ENCODE measurements at places on chromosomes 12 and 14.

DNA sequence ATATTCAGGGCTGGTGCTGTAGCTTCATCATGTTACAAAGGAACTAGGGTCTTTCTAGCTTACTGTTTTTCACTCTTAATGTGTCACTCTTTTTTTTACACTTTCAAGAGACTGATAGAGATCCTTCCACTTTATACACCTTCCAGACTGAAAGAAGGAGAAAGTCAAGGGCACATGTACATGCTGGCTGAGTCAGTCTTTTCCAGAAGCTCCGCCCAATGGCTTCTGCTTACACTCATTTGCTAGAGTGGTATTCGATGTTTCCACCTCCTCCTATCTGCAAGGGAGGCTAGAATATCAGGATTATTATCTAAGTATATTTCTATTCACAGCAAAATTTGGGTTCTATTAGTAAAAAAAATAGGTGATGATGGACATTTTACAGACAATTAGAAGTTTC is 325.8 kb upstream of the OR4E1 start:
- DNase-seq, result no peak

DNA sequence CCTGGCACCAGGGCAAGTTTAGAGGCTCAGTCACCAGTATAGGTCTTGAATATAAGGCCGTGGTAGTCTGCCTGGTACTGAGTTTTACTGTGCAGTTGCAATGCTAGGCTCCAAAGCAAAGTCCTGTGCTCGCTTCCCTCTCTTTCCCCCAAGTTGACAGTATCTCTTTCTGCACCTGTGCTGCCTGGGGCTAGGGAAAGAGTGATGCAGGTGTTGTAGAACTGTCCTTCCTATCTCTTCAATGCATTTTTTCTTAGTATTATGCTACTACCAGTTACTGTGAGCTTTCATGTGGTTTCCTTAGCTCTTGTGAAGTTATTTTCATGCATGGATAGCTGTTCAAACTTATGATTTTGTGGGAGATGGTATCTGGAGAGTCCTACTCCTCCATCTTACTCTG is 359.2 kb downstream of the SYT1 start:
- DNase-seq, result peak; percentile 70

GRCh38 chr14:66508547-66508845 is 549 bp downstream of the GPHN start:
- DNase-seq, result no peak

GRCh38 chr12:110246636-110247339 is 34.3 kb upstream of the ATP2A2 start:
- no peak for DNase-seq

DNA sequence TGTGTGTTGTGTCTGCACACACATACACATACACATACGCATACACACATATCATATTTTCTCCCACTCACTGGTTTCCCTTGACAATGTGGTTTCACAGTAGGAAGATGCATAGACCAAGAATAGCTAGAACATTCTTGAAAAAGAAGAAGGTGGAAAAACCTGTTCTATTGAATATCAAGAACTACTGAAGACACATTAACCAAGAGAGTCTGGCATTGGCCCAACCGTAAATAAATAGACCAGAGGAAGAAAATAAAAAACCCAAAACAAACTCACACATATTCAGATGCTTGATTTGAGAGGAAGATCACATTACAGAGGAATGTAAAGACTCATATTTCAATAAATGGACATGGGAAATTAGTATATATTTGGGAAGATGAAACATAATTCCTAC is 311.3 kb downstream of the FOXG1 start:
- no peak for DNase-seq

DNA sequence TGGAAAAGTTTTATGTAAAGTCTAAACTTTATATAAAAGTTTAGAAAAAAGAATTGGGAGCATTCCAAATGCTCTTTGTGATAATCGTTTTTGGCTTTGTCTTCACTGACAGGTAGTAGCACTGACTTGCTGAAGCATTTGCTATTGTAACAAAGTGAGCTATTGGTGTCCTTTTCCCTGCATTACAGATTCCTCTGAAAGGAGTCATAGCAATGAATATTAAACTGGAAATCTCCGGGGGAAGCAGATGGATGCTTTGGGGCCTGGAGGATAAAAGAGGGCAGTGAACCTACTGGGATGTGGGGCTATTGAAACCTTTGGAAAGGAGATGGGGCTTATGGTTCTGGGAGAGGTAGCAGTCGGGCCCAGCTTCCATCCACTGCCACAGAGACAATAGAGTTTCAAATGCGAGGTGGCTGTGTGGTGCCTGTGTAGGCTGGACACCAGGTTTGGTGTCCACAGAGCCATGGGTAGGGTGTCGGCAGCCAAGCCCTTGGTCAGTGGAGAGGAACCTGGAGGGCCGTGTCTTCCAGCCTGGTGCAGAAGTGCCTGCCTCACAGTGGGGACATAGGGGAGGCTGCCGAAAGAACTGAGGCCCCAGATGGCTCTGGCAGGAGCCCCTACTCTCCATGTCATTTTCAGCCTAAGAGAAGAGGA is 10.1 kb downstream of the GSG1 start:
- no peak for DNase-seq

DNA sequence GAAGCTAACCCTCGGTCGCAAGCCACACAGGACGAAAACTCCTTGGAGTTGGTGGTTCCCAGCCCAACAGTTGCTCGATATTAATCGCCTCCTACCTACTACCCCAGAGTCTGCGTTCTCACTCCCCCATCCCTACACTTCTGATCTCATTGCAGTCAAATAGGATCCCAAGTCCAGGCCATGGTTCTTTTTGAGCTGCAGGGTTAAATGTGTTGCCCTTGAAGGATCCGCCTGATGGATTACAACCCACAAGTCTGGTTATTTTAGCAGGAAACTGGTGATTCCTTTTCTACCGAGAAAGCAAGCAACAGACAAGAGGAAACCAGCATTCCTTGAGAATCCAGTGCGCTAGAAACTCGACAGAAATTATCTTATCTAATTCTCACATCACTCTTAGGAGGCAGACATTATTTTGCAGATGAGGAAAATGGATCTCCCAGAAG is 785 bp upstream of the NIN start:
- no peak for DNase-seq

DNA sequence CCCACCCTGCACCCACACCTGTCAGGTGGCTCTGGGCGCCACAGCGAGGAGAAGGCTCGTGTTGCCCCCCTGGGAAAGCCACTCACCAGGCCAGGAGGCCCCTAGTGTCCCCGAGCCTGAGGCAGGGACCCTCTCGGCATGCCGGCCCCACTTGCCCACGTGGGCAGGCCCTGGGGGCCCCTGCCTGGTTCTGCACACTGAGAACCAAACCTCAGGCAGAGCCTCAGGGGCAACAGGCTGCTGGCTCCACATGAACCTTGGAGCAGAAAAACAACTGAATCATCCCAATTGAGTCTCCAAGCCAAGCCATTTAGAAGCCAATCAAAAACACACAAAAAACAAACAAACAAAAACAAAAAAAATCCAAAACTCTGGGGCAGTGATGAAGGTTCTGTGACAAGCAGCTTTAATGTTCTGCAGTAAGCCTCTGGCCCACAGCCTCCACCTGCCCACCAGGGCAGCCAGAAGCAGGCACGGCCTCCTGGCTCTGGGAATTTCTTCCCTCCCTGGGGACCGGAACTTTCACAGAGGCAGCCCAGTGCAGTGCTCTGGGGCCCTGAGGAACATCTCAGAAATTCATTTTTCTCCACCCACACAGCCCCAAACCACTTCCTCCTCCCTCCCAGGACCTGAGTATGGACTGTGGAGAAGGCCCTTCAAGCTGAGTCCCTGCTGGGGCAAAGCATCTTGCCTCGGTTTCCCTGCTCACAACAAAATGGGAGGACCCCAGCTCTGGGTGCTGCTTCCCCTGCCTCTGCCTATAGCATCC is 90.2 kb downstream of the CHGA start:
- no peak for DNase-seq

DNA sequence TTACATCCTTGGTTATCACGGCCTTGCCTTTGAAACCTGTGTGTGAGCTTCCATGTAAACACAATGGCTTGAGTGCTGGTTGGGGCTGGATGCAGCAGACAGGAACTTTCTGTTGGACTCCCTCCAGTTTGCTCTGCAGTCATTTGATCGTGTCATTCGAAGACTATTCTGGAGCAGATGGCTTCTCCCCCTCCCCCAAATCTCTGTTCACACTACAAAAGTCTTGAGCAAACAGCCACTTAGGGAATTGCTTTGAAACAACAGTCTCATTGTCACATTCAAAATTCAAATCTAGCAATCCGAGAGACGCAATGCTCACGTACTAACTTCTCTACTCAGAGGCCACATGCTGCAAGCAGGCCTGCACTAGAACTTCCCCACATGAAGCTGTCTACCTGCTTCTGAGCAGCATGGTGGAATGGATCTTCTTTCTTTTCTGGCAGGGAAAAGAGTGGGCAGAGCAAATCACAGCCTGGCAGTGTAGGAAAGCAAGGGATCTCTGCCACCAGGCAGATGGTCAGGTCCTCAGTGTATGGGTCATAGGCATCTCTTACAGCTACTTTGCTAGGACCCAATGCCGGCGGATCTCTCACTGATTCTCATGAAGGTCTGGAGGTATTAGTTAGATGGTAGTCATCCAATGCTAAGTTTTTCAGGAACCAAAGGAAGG is 214.2 kb downstream of the PPM1H start:
- no peak for DNase-seq

DNA sequence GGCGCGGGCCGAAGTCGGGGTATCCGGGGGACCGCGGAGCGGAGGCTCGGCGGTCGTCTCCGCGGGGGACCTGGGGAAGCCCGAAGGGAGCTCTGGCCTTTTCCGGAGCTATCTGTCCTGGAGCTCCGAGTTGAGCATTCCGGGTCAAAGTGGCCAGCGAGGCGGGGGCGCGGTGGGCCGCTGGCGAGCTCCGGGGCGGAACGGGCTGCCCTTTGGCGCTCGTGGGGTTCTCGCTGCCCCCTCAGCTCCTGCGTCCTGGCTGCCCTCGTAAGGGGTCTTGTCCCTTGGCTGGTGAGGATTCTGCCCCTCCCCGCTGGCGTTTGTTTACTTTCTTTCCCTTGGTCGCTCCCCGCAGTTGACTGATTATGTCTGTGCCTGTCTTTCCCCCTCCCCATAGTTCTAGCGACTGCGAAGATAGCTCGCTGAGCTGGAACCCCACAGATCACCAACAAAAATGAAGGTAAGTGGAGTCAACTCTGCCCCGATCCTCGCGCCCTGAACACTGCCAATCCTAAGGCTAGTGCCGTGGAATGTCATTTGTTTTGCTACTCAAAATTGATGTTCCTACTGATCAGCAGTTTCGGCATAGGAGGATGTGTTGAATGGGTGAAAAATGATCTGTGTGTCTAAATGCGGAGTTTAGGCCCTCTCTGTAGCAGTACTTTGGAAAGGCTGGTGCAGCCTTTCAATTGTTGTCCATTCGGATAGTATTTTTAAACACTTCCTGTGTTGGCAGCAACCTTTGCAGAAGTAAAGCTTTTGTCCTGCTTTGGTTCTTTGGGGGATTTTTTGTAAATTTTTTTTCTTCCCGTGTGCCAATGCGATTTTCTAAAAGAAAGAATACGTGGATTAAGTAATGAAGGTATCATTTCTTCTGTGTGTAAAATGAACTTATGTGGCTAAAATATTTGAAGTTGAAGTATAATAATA is 1.3 kb downstream of the ARID4A start:
- DNase-seq, result peak; percentile 28

DNA sequence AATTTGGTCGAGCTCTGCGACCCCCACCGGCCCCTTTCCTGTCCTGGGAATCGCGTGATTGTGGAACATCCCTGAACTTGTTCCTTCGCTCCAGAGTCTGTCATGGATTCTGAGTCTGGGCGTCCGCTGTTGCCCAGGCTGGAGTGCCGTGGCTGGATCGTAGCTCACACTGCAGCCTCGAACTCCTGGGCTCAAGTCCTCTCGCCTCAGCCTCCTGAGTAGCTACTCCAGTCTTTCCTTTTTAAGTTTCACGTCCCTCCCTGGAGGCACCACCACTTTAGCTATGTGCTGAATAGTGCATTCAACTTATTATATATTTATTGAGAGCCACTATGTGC is 698 bp downstream of the ACOT6 start:
- DNase-seq, result no peak

GRCh38 chr14:41891624-41892023 is 284.9 kb downstream of the LRFN5 start:
- no peak for DNase-seq

- no peak for DNase-seq
These were observed 91.2 kb downstream of the KIF26A start for GRCh38 chr14:104229534-104230055.

- DNase-seq, result no peak
These were observed 49.5 kb upstream of the SRP54 start for GRCh38 chr14:34933301-34933700.

DNA sequence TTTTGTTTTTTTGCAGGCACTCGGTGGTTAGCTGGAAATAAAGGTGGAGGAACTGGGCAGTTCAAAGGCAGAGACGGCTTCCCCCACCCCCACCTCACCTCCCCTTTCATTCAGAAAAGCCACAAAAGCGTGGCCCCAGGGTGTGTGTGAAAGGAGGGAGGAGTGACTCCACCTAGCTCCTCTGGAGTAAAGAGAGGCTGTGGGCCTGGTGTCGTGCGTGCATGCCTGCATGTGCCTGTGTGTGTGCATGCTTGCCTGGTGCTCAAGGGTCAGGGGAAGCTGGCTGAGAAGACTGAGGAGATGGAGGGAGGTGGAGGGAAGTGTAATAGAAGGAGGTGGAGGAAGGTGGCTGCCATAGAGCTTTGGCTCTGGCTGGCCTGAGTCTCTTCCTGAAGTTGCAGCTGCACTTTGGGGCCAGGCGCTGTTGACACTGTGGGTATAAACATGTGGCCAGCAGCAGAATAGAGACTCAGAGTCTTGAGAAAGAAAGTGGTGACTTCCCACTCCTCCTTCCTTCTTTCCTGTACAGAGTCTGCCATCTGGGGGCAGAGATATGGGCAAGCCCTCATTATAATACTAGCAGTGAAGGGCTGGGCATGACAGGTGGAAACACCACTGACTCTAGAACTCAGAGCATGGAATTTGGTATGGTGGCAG is 36.9 kb upstream of the SINHCAF start:
- DNase-seq, result peak; percentile 47

DNA sequence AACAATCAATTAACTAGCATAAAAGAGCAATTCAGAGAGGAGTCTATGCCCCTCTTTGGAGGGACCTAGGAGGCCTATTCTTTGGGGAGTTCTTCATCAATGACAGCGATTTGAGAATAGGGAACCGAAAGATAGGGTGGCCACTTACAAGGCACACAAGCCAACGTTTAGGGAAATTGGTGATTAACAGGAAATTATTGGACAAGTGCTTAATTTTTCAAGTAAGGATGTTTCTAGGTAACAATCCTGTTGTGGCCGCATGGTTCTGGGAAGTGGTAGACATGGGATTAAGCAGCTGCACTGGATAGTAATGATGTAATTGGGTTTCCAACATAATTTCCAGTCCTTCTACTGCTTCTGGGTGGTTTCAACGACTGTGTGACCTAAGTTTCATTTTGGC is 83.2 kb downstream of the HMGA2 start:
- DNase-seq, result no peak

DNA sequence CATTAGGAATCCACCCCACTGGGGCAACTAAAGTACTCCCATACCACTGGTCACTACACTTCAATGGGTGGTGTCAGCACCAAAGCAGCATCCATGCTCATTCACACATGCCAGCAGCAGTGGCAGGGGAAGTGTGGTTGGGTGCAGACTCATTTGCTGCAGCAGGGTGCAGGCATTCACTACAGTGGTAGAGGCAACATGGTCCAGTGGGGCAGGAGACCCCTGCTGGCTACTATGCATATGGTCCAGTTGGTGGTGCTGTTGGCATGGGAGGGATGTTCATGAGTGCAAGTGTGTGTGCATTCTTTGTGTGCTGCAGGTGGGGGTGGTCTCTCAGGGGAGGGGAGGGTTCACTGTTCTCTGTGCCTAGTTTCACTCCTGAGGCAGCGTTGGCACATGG is 908.4 kb upstream of the NOVA1 start:
- DNase-seq, result no peak

GRCh38 chr12:79274501-79275064 is 410.0 kb downstream of the SYT1 start:
- no peak for DNase-seq

- DNase-seq, result no peak
These were observed 20.7 kb upstream of the TCP11L2 start for GRCh38 chr12:106281804-106282203.

All from DND-41 (cell line).